ENCODE measurements at places on chromosomes 2 and 18.

GRCh38 chr2:239380831-239381708 lies 19.8 kb downstream of the HDAC4 start:
- no peak for DNase-seq

DNA sequence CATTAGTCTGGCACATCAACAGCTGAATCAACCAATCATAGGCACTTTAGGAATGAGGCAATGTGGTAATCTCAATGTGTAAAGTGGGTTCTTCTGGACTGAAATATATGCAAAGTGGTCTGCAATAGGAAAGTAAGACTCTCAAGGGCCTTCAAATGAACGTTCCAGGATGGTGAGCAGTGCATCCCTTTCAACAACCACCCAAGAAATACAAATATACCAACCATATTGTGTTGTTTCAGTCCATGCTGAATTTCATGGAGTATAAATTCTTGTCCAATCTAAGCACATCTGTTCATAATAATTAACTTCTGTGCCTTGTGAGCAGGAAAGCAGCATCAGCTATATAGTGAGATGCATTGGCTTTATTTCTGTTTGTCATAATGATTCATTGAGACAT lies 556.2 kb downstream of the THSD7B start:
- no peak for DNase-seq

- DNase-seq: no peak
Measured at GRCh38 chr2:117983040-117983439, 30.8 kb downstream of the CCDC93 start.

DNA sequence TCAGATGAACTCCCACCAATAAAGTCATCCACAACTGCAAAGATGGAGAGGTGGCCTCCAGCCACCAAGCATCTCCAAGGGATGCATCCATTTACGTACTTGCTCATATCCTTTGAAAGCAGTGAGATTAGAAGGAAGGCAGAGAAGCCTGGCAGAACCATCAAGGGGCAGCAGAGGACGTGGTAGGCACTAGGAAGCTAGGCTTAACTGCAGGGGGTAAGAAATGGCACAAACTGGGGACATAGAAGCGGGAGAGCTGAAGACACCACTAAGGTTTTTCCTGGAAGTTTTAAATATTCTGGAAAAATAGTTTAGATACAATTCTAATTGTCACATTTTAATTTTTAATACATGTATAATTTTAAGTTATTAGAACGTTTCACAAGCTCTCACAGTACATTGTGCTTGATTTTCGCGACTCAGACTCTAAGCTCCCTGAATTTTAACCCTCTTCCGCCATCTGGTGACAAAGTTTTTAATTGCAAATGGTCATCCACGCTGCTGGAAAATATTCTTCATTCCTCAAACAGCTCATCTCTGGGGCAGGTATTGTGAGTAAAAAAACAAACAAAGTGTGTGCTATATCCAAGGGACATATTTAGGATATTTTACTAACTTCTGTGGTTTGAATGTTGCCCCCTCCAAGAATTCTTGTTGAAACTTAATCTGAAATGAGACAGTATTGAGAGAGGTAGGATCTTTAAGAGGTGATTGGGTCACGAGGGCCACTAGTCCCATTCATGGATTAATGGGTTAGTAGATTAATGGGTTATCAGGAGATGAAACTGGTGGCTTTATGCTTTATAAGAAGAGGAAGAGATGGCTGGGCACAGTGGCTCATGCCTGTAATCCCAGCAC lies 1.6 kb upstream of the PSTPIP2 start:
- peak; percentile 36 for DNase-seq

GRCh38 chr2:224807153-224807964 lies 91.2 kb upstream of the CCDC195 start:
- DNase-seq: no peak

Measured in WTC11 (cell line).